ENCODE measurements at places on chromosomes 7 and 10.

- no peak for DNase-seq
These were observed 39.7 kb downstream of the ZNF33A start for GRCh38 chr10:38050212-38050611.

- no peak for DNase-seq
These were observed 64.3 kb upstream of the CACNB2 start for GRCh38 chr10:18075881-18076280.

- DNase-seq: no peak
These were observed 7.4 kb upstream of the LFNG start for GRCh38 chr7:2512179-2512661.

GRCh38 chr7:52695973-52696595 lies 339.3 kb upstream of the POM121L12 start:
- no peak for DNase-seq

GRCh38 chr10:129846991-129847391 lies 117.1 kb downstream of the EBF3 start:
- DNase-seq: no peak

DNA sequence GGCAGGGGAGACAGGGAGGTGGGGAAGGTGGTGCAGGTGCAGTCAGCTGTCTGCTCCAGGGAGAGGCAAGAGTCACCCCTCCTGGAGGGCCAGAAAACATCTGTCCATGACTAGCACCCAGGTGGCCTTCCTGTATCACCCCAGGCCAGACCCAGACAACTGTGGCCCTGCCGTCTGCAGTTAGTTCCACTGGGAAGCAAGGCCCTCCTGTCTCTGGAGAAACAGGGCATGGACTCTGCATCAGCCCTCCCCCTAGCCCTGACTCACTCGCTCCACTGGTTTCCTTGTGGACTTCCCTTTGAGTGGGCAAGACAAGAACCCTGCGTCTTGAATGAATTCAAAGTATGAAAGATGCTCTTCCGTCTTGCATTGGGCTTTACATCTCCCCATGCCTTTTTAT lies 12.6 kb downstream of the TBATA start:
- no peak for DNase-seq

DNA sequence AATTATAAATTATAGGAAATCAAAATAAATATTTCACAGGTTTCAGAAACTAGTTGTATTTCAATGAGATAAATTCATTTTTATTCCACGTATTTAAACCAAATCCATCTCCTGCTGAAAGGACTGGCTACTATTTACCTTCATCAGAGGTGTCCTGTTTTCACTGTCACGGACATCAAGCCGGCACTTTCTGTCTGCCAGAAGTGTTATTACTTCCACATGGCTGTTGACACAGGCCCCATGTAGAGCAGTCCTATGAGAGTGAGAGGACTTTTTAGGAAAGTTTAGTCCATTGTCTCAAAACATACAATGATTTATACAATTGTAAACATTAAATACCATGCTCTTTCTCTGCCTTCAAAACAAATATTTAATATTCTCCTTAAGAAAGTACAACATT lies 100.4 kb upstream of the ACBD5 start:
- no peak for DNase-seq

DNA sequence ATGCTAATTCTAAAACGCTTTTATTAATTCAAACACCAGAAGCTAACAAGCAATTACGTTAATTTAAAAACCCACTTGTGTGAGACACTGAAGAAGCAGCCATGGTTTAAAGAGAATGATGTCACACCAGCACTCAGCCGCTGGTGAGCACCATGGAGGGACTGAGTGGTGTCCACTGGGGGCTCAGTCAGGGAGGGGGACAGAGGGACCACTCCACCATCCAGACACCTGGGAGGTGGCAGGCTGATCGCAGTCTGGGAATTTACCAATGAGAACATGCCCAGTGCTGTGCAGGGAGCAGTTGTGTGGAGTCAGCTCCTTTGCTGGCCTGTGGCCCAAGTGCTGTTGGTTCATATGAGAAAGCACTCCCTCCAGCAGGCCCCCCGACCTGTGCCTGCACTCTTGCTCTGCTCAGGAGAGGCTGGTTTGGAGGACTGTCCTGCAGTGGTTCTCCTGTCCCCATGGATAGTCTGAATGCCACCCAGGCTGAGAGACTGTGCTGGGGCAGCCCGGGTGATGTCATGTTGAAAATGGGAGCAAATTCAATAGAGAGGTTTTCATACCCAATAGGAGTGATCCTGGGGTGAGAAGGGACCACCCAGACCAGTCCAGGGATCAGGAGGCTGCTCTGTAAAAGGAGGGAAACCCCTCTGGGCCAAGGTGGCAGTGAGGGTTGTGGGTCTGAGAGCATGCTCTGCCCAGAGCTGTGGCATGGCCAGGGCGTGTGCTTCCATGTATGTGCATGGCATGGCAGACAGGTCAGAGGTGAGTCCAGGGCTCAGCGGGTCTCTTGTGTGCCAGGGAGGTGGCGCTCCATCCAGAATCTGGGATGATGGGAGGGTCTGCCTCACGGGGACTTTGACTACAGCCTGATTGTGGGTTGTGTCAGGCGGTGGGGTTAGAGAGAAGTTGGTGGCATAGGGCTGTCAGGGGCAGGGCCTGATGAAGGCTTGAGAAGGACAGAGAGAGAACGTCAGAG lies 12.7 kb downstream of the ADCY1 start:
- no peak for DNase-seq

DNA sequence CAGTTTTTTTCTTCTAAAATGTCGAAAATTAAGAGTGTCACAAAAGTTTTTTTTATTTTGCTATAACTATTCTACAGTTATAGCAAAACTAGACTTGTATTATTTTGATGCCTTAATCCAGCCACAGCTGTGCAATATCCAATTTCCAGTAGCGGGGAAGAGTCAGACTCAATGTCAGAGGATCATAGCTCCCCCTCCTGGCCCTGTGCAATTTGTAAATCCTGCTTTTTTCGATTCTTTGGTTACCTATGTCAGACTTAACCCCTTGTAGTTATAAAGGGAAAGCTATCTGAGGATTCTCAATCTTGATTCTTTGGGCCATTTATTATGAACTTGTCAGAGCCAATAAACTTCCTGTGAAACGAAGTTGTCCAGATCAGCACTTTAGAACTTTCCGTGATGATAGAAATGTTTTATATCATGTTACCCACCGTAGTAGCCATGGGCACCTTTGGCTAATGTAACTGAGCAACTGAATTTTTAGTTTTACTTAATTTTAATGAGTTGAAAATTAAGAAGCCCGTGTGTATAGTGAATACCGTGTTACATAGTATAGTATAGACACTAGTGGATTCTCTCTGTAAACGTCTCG lies 87.7 kb upstream of the PRKCQ start:
- DNase-seq: no peak

- no peak for DNase-seq
These were observed 59.6 kb downstream of the PTPRN2 start for GRCh38 chr7:158527915-158528502.

DNA sequence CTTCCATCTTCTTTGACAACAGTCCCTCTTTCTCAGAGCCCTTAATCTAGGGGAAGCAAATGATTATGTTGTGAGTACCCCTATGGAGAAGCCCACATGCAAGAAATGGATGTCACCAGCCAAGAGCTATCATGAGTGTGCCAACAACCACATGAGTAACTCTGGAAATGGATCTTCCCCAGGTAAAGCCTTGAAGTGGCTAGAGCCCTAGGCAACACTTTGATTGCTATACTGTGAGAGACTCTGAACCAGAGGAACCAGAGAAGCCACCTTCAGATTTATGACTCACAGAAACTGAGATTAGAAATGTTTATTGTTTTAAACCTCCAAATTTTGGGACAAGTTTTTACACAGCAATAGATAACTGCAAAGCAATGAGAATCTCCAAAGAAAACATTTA lies 60.9 kb upstream of the COL1A2 start:
- DNase-seq: no peak

DNA sequence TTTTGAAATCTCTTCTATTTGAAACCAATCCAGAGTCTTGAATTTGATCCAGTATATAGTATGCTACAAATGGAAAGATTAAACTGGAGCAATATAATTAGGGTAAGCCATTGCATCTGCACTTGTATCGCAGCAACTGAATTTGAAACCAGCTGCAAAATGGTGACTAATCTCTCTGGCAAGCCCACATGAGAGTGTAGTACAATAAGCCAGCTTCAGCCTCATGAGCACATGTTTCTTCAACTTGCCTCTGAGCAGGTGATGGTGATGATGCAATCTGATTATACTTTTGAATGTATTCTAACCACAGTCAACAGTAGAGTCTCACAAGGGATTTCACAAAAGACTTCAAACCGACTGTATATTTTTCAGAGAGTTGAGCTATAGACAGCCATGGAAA lies 829 bp upstream of the RPA3 start:
- DNase-seq: peak; percentile 2
